ENCODE measurements at places on chromosomes 7 and 10.

GRCh38 chr10:60044971-60045370, 138.6 kb upstream of the CCDC6 start:
- DNase-seq, result no peak

DNA sequence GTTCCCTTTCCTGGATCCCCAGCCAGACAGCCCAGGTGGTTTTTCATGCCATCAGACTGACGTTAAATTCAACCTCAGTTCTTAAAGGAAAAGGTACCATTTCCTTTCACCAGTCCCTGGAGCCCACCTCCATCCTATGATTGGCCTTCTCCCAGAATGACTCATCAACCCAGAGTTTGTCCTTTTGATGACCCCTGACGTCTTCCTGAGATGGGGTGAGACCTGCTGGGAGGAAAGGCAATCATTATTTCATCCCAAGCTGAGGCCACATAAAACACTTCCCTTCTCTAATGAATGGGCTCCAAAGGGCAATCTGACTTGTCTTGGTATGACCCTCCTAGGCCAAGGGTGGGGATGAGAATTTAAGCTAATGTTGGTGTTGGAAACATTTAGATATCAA, 750.7 kb downstream of the SUGCT start:
- DNase-seq, result peak; percentile 78

DNA sequence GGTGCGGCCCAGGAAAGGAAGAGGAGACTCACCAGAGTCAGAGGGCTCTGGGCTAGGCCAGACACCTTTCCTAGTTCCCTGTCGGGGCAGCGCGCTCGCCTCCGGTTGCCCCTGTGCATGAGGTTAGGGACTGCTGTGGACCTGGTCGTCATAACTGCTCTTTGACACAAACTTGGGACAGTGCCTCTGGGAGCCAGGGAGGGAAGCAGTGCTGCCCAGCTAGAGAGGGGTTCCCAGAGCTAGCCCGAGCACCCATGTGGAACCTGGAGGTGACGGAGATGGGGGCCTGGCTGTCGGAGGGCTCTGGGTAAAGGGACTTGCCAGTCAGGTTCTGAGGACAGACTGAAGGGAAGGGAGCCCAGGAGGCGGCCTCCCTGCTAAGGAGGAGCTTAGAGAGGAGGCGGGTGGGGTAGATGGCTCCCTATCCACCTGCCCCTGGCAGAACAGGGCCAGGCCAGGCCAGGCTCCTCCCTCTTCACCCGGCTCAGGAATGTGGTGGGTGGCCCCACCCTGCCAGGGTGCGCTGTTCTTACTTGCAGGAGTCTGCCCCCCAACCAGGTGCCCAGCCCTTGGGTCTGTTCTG, 29.7 kb downstream of the AGAP3 start:
- DNase-seq, result peak; percentile 16

- no peak for DNase-seq
These were observed 252.3 kb downstream of the ARL4A start for GRCh38 chr7:12939694-12940093.

DNA sequence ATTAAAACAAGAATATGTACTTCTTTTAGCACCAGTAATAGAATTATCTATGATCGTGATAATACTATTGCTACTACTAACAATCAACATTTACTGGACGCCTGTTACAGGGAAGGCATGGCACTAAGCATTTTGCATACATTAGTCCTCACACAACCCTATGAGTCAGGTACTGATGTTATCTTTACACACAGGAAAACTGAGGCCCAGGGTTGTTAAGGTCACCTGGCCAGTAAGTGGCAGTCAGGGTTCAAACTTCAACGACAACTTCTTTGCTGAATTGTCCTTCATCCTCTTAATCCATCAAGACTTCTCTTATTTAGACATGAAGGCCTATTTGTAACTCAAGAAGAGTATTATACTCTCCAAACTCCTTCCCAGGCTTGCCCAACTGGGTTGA, 41.9 kb upstream of the ACSL5 start:
- no peak for DNase-seq

DNA sequence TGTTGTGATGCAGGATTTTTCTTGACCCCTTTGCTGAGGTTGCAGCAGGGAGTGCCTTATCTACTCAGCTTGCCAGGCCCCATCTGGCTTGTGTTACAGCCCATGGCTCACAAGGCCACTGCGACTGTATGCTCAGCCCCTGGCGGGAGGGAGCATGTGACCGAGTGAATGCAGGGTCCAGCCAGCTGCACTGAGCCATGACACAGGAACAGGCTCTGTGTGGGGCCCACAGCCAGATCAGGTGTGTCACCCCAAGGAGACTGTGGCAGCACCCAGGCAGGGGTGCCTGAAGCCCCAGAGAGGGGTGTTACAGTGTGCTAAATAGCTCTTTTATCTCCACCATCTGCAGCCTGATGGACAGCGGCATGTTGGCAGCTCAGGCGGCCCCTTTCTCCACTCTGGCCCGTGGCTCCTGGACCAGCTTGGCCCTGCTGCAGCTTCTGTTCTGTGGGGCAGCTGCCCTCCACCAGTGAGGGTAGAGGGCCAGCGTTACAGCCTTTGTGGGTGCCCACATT, 2.6 kb upstream of the PCBD1 start:
- no peak for DNase-seq

GRCh38 chr7:19958309-19958896, 185.0 kb upstream of the TMEM196 start:
- DNase-seq, result peak; percentile 90

- DNase-seq, result no peak
These were observed 239.0 kb downstream of the DIP2C start for GRCh38 chr10:450463-450862.

GRCh38 chr10:50550291-50550839, 73.4 kb downstream of the SGMS1 start:
- peak; percentile 37 for DNase-seq

DNA sequence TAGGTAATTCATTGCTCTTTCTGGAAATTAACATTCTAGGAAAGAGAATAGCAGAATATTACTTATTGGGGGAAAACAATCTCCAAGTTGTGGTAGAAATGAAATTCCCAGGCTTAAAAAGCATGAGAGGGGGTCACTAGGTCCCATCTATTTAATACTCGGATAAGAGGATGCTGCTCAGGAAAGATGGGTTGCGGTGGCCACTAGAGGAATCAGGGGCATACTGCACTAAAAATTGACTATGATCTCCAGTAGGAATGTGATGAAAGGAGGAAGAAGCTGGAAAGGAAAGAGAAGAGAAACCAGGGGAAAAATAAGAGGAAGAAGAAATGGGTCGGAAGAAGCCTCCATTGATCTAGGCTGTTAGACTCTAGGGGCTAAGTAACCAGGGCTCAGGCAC, 192.8 kb downstream of the GPAM start:
- DNase-seq, result no peak

DNA sequence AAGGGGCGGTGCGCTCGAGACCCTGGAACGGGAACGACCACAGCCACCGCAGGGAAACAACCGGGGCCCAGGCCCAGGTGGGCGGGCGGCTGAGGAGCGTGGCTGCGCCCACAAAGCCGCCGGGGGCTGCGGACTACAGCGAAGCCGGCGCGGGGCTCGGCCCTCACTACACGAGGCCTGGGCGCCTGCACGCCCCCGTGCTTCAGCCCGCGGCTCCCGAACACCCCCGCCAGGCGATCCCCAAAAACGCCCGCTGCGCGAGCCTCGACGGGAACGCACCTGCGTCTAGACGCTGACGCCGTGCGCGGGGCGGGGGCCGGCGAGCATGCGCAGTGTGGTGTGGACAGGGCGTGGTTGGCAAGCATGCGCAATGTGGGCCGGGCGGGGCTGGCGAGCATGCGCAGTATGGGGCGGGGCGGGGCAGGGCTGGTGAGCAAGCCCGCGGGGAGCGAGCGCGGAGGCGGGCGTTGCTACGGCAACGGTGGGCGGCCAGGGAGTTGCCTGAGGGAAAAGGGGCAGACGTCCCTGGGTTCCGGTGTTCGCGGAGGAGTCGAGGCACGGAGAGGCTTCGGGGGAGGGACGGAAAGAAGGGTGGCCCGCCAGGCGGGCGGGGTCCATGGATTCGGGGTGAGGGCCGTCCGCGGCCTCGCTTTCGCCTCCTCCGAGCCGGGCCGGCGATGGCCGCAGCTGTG, at the start of gene RNF32:
RNF32 (plus strand) TSS at position 518 of the 692 bp plus-strand sequence. CDS start 3,104 bp downstream, outside the sequence.
- peak; percentile 90 for DNase-seq

DNA sequence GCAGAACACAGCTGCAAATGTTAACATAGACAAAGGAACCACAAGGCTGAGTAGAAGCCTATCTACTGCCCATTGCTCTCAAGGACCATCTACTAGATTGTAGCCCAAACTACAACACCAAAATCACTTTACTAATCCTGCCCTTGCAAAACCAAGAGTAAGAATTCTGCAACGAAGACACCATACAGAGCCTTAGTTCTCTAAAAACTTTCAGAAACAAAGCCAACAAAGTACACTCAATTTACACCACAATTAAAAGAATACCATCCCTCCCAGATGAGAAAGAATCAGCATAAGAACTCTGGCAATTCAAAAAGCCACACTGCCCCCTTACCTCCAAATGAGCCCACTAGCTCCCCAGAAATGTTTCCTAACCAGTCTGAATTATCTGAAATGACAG, 294.3 kb downstream of the CTNNA3 start:
- no peak for DNase-seq

- DNase-seq, result peak; percentile 97
These were observed 97.3 kb upstream of the COL1A2 start for GRCh38 chr7:94297397-94297838.

- DNase-seq, result no peak
These were observed 3.5 kb downstream of the ESYT2 start for GRCh38 chr7:158825628-158826289.

DNA sequence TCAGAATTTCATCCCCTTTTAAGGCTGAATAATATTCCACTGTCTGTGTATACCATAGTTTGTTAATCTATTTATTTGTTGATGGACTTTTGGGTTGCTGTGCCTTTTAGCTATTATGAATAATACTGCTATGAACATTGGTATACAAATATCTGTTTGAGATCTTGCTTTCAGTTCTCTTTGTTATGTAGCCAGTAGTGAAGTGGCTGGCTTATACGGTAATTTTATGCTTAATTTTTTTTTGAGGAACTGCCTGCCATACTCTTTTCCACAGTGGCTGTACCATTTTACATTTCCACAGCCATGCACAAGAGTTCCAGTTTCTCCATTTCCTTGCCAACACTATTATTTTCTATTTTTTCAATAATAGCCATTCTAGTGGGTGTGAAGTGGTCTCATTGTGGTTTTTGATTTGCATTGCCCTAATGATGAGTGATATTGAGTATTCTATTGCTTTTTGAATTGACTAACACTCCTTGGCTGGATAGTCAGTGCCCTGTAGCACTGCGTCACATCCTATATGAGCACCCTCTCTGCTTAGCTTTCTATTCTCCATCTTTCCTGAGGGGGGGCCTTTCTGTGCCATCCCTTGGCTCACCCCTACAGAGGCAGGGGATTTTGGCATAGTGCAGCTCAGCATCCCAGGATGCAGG, 29.4 kb upstream of the RAPGEF5 start:
- no peak for DNase-seq

DNA sequence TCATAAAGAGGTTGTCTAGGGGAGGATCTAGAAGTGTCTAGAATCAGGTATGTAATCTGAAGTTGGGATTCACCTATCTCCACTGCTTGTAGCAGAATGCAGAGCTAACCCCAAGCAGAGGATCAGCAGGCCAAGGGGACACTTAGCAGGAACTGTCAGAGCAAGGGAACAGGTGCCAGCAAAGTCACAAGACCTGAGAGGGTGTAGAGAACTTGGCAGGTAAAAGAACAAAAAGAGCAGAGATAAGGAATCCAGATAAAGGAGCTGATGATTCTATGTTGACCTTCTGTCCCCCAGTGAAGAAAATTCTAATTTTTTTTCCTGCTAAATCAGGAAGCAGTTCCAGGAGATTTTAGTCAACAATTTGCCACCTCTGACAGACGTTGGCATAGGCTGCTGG, 91.4 kb upstream of the CCDC71L start:
- DNase-seq, result no peak

GRCh38 chr10:76040830-76041220, 609.4 kb downstream of the LRMDA start:
- no peak for DNase-seq

DNA sequence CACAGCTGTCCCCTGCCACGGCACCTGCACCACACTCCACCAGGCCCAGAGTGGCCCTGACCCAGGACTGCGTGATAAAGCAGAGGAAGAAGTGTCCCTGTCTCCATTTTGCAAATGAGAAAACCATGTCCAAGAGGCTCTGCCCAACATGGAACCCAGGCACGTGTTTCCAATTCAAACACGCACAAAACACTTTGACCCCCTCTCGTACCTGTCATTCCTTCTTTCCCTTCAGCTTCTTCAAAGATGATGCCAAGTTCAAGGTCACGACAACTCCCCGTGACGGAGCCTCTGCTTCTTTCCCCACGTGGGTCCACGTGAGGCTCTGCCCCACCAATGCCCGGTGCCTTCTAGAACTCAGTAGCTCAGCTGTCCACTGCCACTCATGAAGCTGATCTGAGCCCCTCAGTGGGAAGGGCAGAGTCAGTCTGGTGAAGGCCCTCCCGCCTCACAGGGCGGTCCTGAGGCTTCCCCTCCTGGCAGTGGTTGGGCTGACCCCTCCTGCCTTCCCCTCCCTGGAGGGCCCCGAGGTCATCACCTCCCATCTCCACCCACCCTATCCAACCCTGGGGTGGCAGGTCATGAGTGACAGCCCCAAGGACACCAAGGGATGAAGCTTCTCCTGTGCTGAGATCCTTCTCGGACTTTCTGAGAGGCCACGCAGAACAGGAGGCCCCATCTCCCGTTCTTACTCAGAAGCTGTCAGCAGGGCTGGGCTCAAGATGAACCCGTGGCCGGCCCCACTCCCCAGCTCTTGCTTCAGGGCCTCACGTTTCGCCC, 19.0 kb downstream of the CALML5 start:
- DNase-seq, result no peak

DNA sequence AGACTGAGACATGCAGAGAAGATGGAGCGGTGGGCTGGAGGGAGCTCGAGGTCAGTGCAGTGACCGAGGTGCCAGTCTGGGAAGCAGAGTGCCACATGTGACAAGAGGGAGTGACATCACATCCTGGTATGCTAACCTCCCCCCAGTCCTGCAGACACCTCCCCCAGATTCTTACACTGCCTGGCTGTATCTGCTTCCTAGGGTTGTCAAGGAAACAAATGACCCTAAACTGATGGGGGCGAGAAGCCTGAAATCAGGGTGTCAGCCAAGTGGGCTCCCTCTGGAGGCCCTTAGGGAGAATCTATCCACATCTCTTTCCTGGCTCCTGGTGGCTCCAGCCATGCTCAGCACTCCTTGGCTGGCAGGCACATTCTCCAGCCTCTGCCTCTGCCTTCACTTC, 316.1 kb upstream of the ZMIZ1 start:
- DNase-seq, result no peak

GRCh38 chr10:1287971-1288401, 231.8 kb downstream of the WDR37 start:
- no peak for DNase-seq

- DNase-seq, result peak; percentile 40
These were observed 23.0 kb upstream of the SNX13 start for GRCh38 chr7:17963281-17963680.

DNA sequence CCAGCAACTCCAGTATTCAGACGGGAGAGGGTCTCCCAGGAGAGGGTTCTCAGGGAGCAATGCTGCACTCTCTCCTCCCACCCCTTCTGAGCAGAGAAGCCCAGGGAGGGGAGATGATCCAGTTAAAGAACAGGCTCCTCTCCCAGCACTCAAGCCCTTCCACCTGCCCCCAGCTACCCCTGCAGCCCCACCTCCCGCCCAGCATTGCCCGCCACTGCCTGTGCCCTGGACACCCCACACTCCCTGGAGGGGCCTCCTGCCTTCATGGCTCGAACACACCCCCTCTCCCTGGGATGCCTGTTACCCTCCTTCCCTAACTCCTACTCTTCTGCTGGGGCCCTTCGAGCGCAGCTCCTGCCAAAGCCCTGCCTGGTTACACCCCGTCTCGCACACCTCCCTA, 66.8 kb downstream of the ELFN1 start:
- DNase-seq, result no peak

- no peak for DNase-seq
These were observed 61.4 kb downstream of the ZRANB1 start for GRCh38 chr10:125003146-125003900.
